Chondrocyte (in vitro differentiated cells): ENCODE measurements at places on chromosomes 4 and X. TPM values are rescaled to one million over a fixed set of nuclear protein-coding genes. Genes with fewer than 3 reads are reported as not detected.

The ANAPC4 gene
- 17.7 to 23.3 TPM (median 17.7 TPM) in 3 replicates for total RNA-seq

The PLXNA3 gene
- 187 to 212 TPM (median 205 TPM) in 3 replicates for total RNA-seq

The CCSER1 gene
- 0.24 TPM in 1 of 3 replicates, not detected in the others for total RNA-seq

- no peaks in the 10 kb centered on the region for H3K36me3 ChIP-seq
- H3K4me3 ChIP-seq: no peak overlapping the region
- peaks cover 2% of the 10 kb centered on the region for H3K27me3 ChIP-seq
Observed at GRCh38 chr4:180898305-180898704, 1344.9 kb upstream of the TENM3 start.

- no peak overlapping the region for H3K4me3 ChIP-seq
- H3K27ac ChIP-seq: no peak overlapping the region
- no peaks in the 10 kb centered on the region for H3K36me3 ChIP-seq
- DNase-seq: no peak
Observed at GRCh38 chrX:16479206-16479869, 170.6 kb upstream of the S100G start.

DNA sequence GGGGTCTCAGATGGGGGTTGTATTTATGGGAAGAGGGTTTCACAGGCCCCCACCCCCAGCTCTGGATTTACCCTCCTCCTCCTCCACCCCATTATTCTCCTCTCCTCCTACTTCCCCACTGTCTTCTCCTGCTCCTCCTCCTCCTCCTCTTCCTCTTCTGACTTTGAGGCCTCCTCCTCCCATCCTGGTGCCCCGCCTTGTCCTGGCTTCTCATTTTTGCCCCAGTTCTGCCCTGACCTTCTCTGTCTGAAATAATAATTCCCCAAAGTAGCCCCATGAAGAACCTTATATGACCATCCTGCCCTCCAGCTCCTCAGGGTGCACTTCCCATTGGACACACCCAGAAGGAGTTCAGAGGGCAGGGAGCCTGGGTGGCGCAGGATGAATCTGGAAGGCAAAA is 351.4 kb upstream of the GATB start:
- H3K27me3 ChIP-seq: peaks cover 14% of the 10 kb centered on the region
- no peak overlapping the region for H3K27ac ChIP-seq
- H3K4me3 ChIP-seq: no peak overlapping the region
- peaks cover 15% of the 10 kb centered on the region for H3K4me1 ChIP-seq
- peaks cover 2% of the 10 kb centered on the region for H3K36me3 ChIP-seq
- DNase-seq: no peak

GRCh38 chr4:42488114-42488513 is 90.8 kb downstream of the SHISA3 start:
- H3K27ac ChIP-seq: no peak overlapping the region
- H3K4me1 ChIP-seq: peaks cover 4% of the 10 kb centered on the region
- H3K4me3 ChIP-seq: no peak overlapping the region
- no peak for DNase-seq

- no peak overlapping the region for H3K4me3 ChIP-seq
- H3K27ac ChIP-seq: no peak overlapping the region
- no peaks in the 10 kb centered on the region for H3K27me3 ChIP-seq
Observed at GRCh38 chr4:111330786-111331185, 707.9 kb upstream of the PITX2 start.

The CLNK gene
- not detected in 3 replicates for total RNA-seq

The ARHGAP4 gene
- total RNA-seq: 2.8 to 3.7 TPM (median 3.1 TPM) in 3 replicates
